Naive thymus-derived CD8-positive, alpha-beta T cell (primary cell): ENCODE measurements at places on chromosomes 2 and 18. TPM values are rescaled to one million over a fixed set of nuclear protein-coding genes. Genes with fewer than 3 reads are reported as not detected.

DNA sequence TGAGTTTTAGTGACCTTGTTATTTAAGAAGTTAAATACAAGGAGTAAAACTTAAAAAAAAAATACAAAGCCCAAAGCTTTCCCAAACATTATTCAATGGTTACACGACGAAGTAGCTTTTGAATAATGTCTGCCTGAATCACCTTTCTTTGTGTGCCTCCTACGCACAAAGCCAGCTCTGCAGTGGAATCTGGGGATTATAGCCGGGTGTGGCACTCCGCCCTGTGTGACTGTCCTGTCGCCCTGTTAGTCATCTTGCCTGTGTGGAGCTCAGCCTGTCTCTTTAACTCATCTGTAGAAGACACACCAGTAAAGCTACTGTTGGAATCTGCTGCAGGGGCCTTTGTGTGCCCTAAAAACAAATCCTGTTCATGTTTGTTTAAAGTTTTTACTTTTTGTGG is 79.4 kb upstream of the TCF7L1 start:
- H3K4me1 ChIP-seq = peaks cover 20% of the 10 kb centered on the region
- no peak for DNase-seq
- H3K27me3 ChIP-seq = no peaks in the 10 kb centered on the region
- peak overlapping the region; percentile 0 for H3K27ac ChIP-seq
- H3K4me3 ChIP-seq = no peak overlapping the region
- H3K36me3 ChIP-seq = peaks cover 59% of the 10 kb centered on the region

DNA sequence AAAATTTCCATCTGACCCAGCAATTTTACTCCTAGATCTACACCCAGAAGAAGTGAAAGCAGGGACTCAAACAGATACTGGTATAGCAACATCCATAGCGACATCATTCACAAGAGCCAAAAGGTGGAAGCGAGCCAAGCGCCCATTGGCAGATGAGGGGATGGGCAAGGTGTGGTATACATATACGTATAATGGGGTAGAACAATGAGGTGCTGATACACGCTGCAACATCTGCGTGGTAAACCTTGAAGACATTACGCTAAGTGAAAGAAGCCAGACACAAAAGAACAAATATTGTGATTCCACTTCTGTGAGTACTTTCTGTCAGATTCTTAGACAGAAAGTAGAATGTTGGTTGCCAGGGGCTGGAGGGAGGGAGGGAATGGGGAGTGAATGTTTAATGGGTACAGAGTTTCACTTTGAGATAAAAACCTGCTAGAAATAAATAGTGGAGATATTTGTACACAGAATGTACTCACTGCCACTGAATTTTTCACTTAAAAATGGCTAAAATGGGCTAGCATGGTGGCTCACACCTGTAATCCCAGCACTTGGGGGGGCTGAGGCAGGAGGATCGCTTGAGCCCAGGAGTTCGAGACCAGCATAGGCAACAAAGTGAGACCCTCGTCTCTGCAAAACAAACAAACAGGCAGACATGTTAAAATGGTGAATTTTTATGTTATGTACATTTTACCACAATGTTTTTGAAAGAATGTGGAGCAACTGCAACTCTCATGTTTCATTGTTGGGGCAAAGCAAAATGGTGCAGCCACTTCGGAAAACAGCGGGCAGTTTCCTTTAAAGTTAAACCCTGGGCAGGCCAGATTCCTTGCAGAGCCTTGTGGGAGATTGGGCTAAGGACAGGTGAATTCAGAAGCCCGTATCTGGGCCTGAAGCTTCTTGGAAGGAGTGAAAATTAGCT is 103.4 kb upstream of the MYCN start:
- no peaks in the 10 kb centered on the region for H3K4me1 ChIP-seq
- no peaks in the 10 kb centered on the region for H3K36me3 ChIP-seq
- no peak overlapping the region for H3K27ac ChIP-seq
- peaks cover 2% of the 10 kb centered on the region for H3K27me3 ChIP-seq

- H3K4me3 ChIP-seq = no peak overlapping the region
- no peaks in the 10 kb centered on the region for H3K4me1 ChIP-seq
- DNase-seq = no peak
- no peaks in the 10 kb centered on the region for H3K36me3 ChIP-seq
Observed at GRCh38 chr2:139864821-139865302, 1084.7 kb upstream of the NXPH2 start.

GRCh38 chr2:118989481-118989880 is 47.5 kb downstream of the MARCO start:
- no peaks in the 10 kb centered on the region for H3K36me3 ChIP-seq
- peaks cover 18% of the 10 kb centered on the region for H3K4me1 ChIP-seq
- H3K4me3 ChIP-seq = no peak overlapping the region
- H3K27me3 ChIP-seq = peaks cover 1% of the 10 kb centered on the region

Gene LAMA1
- not detected for polyA plus RNA-seq

DNA sequence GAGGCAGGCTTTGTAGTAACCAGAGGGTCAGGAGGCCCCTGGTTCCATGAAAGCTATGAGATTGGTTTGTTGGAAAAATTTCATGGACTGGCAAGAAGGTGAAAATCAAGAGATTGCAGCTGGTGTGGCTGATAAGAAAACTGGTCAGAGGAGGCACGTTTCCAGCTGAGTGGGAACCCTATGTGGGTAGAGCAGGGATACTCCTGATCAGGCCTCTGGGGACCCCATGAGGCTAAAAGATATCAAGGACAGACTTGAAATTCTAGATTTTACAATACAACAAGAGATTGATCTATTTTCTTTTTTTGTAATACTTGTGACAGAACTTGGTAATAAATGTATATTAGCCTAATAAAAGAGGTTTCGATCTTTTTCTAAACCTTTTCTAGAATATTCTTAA is 1615.1 kb downstream of the DPP10 start:
- H3K27me3 ChIP-seq = no peaks in the 10 kb centered on the region
- DNase-seq = no peak
- H3K36me3 ChIP-seq = no peaks in the 10 kb centered on the region
- no peak overlapping the region for H3K4me3 ChIP-seq

Gene CREG2
- polyA plus RNA-seq = not detected

DNA sequence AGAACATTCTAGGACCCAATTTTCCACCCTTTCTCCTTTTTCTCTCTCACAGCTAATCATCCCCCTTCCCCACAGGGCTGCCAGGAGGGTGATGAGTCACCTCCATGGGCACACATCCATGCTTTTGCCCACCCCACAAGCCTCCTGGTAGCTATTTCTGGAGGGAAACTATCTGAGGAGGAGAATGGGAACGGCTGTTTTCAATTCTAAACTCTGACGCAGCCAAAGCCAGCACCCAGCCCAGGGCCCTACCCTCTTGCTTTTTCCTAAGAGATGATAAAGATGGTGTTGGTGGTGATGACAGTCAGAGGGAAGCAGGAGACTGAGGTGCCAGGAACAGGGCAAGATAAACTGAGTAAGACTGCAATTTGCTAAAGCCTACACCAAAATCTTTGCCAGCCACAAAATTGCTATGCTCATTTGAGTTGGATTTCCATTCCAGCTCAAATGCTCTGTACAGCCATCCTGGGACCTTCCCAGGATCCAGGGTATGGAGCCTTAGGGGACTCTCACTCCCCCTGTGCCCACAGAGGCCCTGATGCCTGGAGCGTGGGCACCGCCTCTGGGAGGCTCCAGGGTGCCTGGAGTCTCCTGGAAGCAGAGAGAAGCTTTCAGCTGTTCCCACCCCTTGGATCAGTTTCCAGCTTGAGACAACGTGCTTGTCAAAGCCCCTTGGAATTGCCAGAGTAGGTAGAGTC is 62.0 kb upstream of the FZD7 start:
- no peak overlapping the region for H3K27ac ChIP-seq
- peaks cover 21% of the 10 kb centered on the region for H3K27me3 ChIP-seq
- no peak overlapping the region for H3K4me3 ChIP-seq

Gene KIAA2012
- polyA plus RNA-seq = not detected

GRCh38 chr18:46283895-46284295 is 179.7 kb downstream of the HAUS1 start:
- peaks cover 1% of the 10 kb centered on the region for H3K4me1 ChIP-seq
- no peak overlapping the region for H3K27ac ChIP-seq
- H3K4me3 ChIP-seq = no peak overlapping the region
